ENCODE measurements at places on chromosomes 3 and 15.

DNA sequence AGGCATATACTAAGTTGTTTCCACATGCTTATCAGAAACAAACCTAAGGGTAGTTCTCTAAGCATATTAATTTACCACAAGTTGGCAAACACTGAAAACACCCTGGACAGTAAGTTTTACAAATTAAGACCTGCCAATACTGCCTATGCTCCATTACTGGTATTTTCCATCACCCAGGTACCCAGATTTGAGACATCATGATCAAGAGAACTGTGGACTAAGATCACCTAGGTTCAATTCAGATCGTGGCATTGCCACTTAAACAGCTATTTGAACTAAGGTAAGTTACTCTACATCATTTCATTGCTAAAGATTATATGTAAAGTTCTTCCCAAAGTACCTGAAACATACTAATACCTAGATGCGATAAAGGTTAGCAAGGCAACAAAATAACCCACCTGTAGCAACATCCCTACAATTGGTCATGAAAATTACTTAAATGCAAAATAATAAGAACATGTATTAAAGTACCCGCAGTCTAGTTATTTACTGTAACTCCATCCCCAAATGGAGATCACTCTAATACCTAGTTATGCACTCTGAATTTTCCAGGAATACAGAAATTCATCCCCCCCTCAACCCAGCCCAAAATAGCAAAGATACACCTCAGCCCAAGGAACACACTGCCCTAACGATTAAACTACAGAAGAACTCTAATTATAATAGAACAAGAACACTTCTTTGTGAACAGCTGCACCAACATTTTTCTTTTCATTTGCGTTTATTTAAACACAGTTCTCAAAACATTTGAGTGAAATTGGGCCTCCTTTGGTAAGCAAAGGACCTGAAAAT is 21.6 kb downstream of the TRA2B start:
- DNase-seq: no peak

DNA sequence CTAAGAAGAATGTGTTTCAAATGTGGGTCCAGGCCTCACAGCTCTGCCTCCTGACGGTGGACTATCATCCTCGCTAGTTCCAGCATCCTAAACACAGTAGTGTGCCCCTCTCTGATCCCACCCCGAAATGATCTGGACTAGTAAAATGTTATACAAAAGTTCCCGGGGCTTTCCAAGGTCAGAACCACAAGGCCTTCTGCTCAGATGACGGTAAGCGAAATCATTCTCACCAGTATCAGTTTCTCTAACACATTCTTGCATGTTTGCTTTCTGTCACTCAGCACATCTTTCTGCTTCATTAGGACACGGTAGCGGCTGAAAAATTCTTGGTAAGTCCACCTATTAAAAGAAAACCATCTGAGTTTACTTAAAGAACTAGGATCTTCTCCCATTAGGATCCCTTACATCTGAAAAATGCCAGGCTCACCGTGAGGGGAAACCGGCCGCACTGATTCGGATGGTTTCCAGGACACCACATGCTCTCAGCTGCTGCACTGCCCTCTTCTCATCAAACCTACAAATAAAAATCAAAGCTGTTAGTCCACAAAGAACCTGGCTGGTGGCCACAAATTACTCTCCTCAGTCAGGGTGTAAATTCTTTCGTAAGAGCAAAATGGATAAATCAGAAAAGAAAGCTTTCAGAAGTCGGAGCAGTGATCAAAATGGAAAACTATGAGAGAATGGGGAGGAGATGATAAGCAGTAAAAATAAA is 83.9 kb upstream of the MYO5C start:
- no peak for DNase-seq

- no peak for DNase-seq
Measured at GRCh38 chr3:8745619-8746370, 12.2 kb downstream of the CAV3 start.

DNA sequence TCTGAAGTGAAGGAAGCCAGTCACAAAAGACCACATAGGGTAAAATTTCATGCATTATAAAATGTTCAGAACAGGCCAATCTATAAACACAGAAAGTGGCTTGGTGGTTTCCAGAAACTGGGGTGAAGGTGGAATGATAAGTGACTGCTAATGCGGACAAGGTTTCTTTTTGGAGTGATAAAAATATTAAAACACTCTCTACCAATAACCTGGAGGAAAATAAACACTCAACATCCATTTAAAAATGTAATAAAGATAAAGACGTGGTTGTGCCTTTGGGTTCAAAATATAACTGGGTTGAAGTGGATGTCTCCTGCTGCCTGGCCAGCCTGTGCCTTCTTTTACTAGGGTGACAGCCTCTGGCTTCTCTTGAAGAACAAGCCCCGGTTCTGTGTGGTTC is 70.9 kb upstream of the GCNT3 start:
- DNase-seq: no peak

DNA sequence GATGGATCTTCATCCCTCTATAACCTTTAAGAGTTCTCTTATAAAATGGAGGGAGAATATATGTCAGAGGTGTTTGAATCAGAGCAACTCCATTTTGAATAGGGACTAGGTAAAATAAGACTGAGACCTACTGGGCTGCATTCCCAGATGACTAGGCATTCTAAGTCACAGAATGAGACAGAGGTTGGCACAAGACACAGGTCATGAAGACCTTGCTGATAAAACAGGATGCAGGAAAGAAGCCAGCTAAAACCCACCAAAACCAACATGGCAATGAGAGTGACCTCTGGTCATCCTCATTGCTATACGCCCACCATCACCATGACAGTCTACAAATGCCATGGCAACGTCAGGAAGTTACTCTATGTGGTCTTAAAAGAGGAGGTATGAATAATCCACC is 211.0 kb downstream of the GBE1 start:
- no peak for DNase-seq

- no peak for DNase-seq
Measured at GRCh38 chr3:48561045-48561736, 2.4 kb downstream of the UCN2 start.

- no peak for DNase-seq
Measured at GRCh38 chr3:177647876-177648275, 450.6 kb upstream of the TBL1XR1 start.

GRCh38 chr15:27815035-27815434 is 284.1 kb downstream of the OCA2 start:
- DNase-seq: no peak

DNA sequence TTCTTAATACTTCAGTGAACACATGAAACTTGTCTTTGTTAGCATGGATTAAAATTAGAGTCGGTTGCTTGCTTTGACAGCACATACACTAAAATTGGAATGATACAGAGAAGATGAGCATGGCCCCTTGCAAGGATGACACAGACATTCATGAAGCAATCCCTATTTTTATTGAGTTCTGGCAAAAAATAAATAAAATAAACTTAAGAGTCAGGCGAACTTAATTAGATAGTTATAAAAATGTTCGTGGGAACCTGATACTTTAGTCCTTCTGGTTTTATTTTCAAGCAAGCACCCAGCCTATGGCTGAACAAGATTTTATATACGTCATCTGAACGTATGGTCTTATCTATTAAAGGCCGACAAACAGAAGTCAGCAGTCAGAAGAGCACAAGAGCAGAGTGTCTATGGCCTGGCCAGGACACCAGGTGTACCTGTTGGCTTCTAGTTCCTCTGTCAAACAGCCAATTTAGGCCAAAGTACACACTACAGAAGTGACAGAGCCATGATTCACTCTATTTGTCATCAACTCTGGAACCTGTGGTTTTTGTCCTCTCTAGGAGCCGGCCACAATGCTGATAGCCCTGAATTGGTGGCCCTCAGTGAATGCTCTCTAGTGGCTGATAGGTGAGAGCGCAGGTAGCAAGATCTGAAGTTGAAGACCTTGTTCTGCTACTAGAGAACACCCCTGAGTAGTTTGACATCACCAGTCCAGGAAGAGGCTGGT is 64.3 kb downstream of the LEO1 start:
- DNase-seq: no peak

- no peak for DNase-seq
Measured at GRCh38 chr3:13890377-13891016, 10.6 kb upstream of the WNT7A start.

DNA sequence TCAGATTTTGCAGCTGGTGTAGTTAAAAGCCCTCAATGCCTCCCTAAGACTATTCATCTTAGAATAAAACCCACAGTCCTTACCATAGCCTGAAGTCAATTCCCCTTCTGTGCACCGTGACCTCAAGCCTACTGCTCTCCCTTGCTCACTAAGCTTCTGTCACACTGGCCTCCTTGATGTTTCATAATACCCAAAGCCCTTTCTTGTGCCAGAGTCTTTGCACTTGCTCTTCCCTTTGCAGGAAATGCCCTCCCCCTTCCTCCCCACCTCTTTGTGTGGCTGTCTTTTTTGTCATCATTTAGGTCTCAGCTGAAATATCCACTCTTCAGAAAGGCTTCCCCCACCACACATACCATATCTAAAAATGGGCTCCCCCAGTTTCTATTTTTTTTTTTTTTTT is 4.2 kb upstream of the PLEKHO2 start:
- DNase-seq: no peak

DNA sequence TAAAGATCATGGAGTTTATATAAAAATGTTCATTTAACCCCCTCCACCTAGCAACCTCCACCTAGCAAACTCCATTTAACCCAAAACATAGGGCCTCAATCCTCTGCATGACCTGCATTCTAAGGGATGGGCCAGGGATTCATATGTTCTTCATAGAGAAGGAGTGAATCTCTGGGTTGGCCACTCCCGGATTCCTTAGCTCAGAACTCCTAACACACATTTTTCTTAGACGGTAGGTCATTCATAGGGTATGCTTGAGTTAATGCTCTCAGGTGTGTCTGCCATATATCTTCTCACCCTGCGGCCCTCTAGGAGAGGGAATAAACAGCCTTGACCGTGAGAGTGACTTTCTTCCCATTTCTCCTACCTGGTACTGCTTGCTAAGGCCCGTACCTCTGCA is 102.0 kb upstream of the IGSF10 start:
- DNase-seq: no peak

DNA sequence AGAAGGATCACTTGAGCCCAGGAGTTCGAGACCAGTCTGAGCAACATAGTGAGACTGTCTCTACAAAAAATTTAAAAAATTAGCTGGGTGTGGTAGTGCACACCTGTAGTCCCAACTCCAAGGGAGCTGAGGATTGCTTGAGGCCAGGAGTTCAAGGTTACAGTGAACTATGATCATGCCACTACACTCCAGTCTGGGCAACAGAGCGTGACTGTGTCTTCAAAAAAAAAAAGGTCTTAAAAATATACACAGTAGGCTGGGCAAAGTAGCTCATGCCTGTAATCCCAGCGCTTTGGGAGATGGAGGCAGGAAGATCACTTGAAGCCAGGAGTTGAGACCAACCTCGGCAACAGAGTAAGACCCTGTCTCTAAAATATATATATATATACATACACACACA is 11.2 kb upstream of the CAMK1 start:
- DNase-seq: no peak

DNA sequence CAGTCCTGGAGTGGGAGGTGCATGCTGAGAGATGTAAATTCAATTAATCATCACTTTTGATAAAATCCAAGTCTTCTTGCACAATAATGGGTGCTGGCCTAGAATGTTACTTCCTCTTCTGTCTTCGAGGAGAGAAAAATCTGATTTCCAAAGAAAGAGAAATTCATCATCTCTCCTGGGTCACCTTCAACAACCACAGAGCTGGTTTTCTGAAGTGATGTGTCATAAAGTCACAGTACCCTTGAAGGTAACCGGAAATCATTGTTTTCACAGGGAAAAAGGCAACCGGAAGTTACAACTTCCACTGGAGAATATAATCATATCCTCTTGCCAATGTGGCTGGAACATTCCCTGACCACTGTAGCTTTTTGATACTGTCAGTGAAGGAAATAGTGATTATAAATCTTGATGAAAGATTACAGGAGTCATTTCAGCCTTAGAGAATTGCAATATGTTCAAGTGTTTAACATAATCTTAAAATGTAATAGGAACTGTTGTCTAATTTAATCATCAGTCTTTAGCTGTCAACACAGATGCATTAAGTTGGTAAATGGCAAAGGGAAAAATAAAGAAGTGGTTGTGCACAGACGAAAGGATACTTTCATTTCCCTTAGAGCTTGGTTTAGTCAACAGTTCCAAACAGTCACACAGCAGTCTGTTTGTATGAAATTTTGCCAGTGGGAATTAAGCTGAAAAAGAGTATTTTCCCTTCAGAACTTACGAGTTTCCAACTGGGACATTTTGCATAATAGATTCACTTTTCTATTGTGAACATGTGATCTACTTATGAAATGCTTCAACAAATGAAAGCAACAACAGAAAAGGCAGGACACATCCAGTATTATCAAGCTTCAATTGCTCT is 106.5 kb upstream of the SLC4A7 start:
- DNase-seq: no peak

GRCh38 chr3:155805204-155805801 is 775 bp downstream of the C3orf33 start:
- peak; percentile 10 for DNase-seq

- DNase-seq: no peak
Measured at GRCh38 chr3:73448761-73449301, 175.9 kb downstream of the PDZRN3 start.

- DNase-seq: no peak
Measured at GRCh38 chr15:70309716-70310115, 212.0 kb upstream of the TLE3 start.

- DNase-seq: no peak
Measured at GRCh38 chr3:38164643-38164951, 740 bp upstream of the OXSR1 start.

- no peak for DNase-seq
Measured at GRCh38 chr3:153599685-153600084, 437.7 kb downstream of the RAP2B start.

GRCh38 chr3:78951342-78951945 is 816.4 kb downstream of the ROBO1 start:
- DNase-seq: no peak

GRCh38 chr3:172129850-172130716 is 90.7 kb downstream of the FNDC3B start:
- peak; percentile 22 for DNase-seq

DNA sequence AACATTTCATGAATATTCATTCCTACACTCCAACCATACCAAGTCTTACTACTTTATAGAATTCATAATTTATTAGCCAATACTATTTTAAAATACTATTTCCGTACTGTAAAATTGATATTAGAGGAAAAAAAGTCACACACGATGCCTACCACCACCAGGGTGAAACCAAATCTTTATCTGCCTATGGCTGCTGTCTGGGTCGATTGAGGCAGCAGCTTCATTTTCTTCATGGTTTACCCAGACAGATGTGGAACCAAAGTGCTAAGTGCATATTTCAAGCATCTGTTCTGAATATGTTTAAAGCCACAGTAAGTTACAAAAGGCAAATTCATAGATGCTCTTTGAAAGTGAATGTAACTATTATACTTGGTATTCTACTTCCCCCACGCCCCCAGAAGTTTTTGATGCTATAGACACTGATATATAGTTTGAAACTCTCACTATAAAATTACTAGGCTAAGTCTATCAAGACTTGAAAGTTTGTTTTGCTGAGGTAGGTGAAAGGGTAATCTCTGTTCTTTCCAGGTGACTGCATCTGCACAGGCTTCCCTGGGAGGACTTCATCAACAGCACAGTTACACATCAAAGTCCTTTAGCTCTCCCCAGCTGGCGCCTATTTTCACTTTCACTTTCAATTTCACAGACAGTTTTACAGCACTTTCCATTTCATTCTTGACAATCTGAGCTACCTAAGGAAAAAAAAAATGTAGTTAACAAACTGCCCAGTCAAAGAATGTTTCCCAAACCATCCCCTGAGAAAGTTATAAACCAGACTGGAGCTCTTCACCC is 113.9 kb downstream of the POLQ start:
- peak; percentile 3 for DNase-seq

GRCh38 chr15:41572866-41573265 is 13.9 kb downstream of the TYRO3 start:
- DNase-seq: no peak

- DNase-seq: no peak
Measured at GRCh38 chr15:36358523-36358922, 220.9 kb upstream of the CDIN1 start.

GRCh38 chr3:10392244-10392643 is 71.3 kb upstream of the SEC13 start:
- DNase-seq: no peak

All from stimulated activated CD4-positive, alpha-beta T cell treated with anti-CD3 and anti-CD28 coated beads, Interleukin-1b, Interleukin-23, amount 100 ng/mL, for 4 hours (primary cell).